ENCODE measurements at places on chromosomes 7 and 10.

DNA sequence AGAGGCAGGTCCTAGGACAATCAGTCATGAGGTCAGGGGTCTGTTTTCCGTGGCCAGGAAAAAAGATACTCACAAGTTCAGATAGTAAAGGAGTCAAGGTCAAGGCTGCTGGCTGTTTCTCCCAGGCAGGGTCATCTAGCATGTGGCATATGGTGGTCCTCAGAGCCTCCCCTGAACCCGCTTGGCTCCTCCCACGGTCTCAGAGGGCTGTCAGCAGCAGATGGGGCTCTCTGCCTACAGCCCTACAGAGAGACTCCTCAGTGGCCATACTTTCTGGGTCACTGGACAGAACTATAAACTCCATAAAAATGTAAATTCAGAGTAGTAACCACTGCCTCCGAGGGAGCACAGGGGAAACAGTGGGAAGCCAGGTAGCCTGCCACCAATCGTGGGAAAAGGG is 11.3 kb upstream of the DRGX start:
- DNase-seq: no peak

DNA sequence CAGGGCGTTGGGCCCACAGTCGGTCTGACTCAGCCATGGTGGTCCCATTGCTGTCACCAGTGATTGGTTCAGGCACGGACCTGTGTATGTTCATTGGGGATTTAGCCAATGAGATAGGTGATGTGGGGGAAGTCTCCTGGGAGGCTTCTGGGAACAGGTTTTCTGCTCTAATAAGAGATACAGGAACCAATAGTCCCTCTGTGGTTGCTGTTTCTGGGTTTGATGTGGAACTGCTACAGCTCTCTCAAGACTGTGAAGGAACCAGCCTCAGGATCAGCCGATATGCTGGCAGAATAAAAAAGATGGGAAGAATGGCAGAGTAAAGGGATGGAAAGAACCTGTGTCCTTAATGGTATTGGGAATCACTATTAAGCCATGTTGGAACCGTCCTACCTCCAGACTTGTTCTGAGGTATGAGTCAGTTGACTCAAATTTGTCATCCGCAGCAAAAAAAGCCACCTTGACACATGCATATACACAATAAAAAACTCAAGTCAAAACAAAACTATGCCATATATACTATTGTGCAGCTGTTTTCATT is 70.6 kb downstream of the MCMBP start:
- no peak for DNase-seq

- no peak for DNase-seq
Observed at GRCh38 chr10:109770663-109771062, 152.6 kb downstream of the XPNPEP1 start.

DNA sequence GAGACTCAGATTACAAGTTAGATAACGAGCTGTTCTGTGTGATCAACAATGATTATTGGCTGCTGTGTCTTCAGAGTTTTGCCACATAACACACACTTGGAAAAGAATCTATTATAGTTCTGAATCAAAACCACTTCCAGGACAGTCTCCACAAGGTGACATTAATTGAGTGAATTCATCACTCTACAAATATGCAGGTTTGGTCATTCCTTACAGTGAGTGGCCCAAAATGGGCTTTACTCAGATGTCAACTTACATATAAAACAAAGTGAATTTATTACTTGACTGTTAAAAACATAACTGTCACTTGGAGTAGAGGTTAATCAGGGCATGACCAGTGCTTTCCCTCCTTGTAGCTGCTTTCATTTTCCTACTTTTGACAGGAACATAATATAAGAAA is 984.3 kb downstream of the REEP3 start:
- no peak for DNase-seq

DNA sequence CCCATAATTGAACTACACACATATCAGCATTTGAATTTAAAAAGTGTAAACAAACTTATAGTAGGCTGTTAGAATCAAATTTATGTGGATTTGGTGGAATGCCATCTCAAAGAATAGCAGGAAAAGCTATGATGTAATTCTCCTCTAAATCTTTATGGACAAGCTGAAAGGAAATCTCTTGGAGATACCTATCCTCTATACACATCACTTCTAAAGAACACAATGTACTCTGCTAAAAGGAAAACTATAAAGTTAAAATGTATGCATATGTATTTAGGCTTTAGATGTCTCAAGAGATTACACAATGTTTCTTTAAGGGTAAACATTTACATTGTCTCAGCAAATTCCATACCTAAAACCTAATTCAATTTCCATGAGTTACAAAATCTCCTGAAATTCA is 323.3 kb downstream of the CRPPA start:
- DNase-seq: no peak

DNA sequence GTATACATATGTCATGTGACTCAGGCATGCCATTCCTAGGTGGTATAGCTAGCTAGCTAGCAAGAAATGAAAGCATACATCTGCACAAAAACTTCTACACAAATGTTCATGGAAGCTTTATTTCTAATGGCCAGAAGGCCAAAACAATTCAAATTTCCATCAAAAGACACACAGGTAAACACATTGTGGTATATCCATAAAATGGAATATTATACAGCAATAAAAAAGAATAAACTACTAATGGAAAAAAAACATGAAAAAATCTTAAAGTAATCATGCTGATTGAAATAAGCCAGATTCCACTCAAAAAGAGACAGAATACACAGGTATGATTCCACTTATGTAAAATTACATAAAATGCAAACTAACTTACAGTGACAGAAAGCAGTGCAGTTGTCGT is 154.3 kb downstream of the MACC1 start:
- DNase-seq: no peak

DNA sequence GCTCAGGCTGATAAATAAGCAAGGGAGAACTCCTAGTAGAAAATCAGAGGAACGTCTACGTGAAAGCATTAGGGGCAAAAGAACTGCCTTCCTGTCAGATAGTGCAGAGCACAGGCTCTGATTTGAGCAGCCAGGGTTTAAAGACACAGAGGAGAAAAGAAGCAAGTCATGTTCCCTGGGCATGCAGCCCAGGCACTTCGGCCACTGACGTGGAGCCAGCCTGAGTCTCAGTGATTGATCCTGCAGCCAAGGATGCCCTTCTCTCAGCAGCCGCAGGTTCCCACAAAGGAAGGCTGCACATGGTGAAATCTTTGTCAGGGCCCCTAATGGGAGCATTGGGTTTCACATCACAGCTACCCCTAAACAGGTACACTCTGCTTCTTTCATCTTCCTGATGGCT is 161.7 kb upstream of the HPS1 start:
- DNase-seq: no peak

DNA sequence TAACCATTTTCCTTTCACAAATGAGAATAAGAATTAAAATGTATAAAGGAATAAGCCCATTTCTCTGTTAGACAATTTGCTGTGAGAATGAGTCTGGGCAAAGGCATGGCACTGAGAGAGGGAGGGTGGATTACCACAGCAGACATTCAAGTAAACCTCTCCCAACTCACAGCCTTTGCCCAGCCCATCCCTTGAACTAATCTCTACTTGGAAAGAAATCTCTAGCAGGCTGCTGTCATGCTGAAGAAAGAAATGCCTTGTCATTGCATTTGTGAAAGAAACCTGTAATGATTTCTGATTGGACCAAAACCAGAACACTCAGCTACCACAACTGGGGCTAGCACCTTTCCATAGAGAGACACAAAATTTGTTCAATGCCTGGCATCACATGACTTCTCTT is 39.2 kb downstream of the CH25H start:
- DNase-seq: no peak

DNA sequence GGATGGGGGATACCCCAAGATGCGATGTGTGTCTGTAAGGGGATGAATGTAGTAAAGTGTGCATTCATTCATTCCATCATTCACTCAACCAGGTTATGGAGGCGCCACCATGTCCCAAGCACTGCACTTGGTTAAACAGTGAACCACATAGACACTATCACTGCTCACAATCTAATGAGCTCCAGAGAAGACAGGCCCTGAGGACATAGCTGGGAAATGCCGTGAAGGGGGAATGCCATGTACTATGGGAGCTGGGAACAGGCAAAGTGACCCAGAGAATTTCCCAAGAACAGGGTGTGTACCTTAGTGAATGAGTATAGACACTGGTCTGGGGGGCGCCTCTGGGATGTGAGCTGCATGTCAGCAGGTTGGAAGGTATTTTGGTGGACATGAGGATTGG is 44.5 kb upstream of the LBX1 start:
- DNase-seq: no peak

GRCh38 chr7:117402109-117402508 is 25.2 kb downstream of the ASZ1 start:
- no peak for DNase-seq

DNA sequence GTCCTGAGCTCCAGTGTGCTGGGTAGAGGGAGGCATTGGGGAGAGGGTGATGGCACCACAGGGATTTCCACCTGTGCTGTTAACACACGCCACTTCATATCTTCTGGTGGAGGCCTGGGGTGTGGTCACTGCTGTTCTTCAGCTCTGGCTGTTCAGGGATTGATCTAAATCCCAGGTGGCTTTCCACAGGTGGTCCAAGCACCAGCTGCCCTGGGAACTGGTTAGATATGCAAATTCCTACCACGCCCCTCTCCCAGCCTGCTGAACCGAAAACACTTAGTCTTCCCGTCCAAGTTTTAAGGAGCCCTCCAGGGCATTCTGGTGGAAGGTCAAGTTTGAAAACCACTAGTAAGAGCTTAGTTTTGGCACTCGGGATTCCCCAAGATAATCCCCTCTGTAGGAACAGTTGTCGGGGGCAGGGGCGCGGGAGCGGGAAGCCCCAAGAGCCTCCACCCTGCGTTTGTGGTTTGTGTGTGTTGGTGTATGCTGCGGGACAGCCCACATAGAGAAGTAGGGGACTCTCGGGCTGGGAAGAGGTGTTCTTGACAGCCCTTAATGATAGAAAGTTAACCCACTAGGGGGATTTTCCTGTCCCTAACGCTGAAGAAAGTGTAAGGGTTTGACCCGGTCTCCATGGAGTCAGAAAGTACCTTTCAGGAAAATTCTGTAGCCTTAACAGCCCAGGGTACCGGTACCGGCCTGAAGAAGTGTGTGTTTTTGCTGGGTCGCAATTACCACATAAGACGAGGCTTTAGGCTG is 5.1 kb downstream of the DEPP1 start:
- DNase-seq: peak; percentile 34

DNA sequence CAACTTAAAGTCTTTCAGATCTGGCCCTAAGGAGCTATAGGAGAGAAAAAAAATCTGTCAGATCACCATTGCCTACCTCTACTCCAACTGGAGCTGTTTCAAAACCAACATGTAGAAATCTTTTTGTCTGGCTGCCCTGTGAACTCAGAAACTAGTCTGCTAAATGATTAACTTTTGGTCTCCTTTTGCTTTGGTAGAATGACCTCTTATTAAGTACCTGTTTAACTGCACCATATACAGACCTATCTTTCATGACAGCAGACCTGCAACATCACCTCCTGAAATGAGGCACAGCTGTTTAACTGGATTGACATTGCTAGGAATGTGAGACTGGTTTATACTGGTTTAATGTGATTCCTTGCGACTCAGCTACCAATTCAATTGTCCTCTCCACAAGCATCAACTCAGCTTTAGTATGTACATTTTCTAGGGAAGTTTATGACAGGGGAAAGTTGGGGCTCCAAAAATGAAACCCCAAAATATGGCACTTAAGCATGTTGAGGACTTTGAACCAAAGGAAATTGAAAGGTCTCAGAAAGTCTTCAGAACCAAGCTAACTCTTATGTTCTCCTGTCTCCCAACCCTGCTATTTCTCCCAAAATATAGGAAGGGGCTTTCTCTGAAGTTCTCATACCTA is 1.8 kb downstream of the CYP3A43 start:
- no peak for DNase-seq

DNA sequence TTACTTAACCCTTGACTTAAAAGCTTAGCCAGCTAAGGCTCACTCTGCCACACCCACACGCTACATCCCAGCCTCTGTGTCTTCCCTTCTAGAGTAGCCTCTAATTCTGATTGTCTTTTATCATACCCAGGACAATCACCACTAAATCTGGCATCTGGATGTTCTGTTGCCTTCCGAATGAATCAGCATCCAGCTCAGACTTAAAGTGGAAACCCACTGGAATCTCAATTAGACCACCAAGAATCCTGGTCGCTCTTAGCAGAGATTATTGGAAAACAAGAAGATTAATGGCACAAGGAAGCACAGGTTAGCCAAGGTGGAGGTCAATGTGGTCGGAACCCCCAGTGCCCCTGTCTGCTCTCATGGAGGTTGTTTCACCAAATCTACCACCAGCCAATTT is 404.2 kb upstream of the FOXK1 start:
- DNase-seq: no peak

- no peak for DNase-seq
Observed at GRCh38 chr7:123746931-123747488, 1.8 kb downstream of the WASL start.

Data from activated naive CD4-positive, alpha-beta T cell treated with anti-CD3 and anti-CD28 coated beads for 36 hours (primary cell).